Activated CD4-positive, CD25-positive, alpha-beta regulatory T cell treated with anti-CD3 and anti-CD28 coated beads, Interleukin-2, amount 50 U/mL, for 72 hours (primary cell): ENCODE measurements at places on chromosomes 16 and 17.
A peak's percentile ranks its signal among the peaks of the same experiment; 100 is the strongest.

- no peak for DNase-seq
Observed at GRCh38 chr17:51014129-51014528, 106.5 kb downstream of the SPAG9 start.

- no peak for DNase-seq
Observed at GRCh38 chr17:56320443-56320842, 167.2 kb downstream of the ANKFN1 start.

DNA sequence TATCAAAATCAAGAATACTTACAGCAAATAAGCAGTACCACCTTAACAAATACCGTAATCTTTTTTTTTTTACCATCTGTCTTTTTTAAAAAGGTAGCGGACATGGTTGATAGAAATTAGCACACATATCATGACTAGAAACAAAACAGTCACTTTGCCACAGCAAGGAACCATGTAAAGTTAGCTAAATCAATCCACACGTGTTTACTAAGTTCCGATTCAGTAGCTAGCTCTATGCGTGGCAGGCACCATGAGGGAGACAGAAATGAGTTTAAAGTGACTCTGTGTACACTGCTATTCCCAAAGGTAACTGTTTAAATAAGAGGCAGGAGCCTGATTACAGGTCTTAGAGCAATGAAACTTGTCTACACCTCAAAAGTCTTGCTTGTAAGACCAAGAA, 108.6 kb downstream of the XYLT1 start:
- no peak for DNase-seq

- DNase-seq, result no peak
Observed at GRCh38 chr16:25065899-25066298, 45.6 kb upstream of the LCMT1 start.

DNA sequence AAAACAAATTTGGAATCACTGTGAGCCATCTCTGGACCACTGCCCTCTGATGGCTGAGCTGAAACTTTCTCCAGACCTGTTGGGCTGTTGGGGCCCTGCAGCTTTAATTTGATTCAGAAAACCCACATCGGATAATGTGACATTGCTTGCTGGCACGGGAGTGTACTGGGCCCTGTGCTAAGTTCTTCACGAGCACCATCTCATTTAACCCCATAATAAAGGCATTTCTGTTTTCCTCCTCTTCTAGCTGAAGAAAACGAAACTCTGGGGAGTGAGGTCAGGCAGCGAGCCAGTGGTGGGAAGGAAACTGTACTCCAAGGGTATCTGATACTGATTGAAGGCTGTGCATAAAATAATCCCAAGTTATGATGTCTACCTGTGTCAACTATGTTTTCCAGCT, 34.5 kb upstream of the TNRC6A start:
- DNase-seq, result no peak

DNA sequence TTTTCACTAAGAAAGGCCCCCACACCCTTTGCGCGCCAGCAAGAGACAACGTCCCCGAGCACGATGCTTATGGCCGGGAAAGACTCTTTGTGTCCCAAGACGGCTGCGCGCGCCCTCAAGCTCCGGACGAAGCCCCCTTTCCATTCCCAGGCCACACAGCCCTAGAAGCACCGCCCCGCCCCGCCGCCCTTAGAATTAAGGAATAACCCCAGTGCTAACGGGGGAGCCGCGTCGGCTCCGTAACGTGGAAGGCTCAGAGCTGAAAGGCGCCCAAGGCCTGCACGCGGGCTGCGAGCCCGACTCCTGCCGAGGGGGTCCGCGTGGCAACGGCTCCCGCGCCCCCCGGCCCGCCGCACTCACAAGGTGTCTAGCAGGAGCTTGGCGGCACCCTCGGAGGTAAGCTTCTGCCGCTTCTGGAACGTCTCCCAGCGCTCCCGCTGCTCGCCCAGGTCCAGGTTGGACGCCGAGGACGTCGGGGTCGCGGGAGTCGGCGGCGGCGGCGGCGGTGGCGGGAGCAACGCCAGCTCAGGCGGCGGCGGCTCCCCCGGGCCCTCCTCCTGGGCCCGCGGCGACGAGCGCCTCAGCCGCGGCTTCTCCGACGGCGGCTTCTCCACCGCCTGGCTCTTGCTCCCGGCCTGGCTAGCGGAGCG, 477 bp downstream of the CENPV start:
- peak; percentile 55 for DNase-seq

- peak; percentile 62 for DNase-seq
Observed at GRCh38 chr17:65560628-65561451, 608 bp downstream of the AXIN2 start.

GRCh38 chr17:76870377-76870714, 2.1 kb downstream of the MGAT5B start:
- no peak for DNase-seq

GRCh38 chr17:79956853-79957252, 78.8 kb downstream of the TBC1D16 start:
- no peak for DNase-seq

- DNase-seq, result no peak
Observed at GRCh38 chr16:65524997-65525396, 403.1 kb upstream of the CDH11 start.

DNA sequence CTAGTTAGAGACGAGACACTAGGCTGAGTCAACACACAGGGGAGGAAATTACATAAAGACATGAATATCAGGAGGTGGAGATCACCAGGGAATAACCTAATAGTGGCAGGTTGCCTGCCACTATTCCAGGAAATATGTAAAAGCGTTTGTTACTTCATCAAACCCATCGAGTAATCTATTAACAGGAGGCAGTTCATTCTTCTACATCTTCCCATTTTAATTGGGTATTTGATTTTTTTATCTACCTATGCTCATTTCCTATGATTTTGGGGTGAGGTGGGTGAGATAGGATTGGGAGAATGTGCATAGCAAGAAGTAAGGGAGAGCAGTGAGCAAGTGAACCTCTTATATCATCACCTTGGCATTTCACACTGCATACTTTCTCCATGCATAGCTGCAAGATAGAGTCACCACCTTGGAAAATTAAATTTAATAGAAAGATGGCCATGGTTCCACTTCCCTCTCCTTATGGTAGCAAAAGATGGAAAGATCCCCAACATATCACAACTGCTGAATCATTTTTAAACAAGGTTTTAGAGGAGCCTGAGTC, 312.2 kb downstream of the TMEM114 start:
- DNase-seq, result no peak

- no peak for DNase-seq
Observed at GRCh38 chr16:55699616-55700015, 43.8 kb downstream of the SLC6A2 start.

DNA sequence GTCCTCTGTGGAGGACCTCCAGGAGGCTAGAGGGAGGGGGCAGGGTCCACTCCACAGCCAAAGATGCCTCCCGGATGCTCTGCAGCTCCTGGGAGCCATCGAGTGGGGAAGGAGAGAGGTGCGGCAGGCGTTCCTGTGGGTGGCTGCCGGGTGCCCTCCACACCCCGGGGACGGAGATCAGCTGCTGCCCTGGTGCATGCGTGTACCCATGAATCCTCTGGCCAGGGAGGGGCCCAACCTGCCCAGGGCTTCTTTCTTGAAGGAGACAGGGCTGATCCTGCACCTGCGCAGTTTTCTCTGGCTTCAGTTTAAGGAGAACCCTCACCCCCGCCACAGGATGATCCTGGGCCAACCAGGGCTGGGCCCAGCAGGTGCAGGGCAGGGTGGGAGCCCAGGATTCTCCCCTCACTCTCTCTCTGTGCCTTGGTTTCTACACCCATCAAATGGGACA, 33.5 kb upstream of the DOC2B start:
- no peak for DNase-seq

GRCh38 chr17:8376271-8377067, at the start of gene KRABD2:
Gene KRABD2 (minus strand): TSS chr17:8376704.
- peak; percentile 91 for DNase-seq

DNA sequence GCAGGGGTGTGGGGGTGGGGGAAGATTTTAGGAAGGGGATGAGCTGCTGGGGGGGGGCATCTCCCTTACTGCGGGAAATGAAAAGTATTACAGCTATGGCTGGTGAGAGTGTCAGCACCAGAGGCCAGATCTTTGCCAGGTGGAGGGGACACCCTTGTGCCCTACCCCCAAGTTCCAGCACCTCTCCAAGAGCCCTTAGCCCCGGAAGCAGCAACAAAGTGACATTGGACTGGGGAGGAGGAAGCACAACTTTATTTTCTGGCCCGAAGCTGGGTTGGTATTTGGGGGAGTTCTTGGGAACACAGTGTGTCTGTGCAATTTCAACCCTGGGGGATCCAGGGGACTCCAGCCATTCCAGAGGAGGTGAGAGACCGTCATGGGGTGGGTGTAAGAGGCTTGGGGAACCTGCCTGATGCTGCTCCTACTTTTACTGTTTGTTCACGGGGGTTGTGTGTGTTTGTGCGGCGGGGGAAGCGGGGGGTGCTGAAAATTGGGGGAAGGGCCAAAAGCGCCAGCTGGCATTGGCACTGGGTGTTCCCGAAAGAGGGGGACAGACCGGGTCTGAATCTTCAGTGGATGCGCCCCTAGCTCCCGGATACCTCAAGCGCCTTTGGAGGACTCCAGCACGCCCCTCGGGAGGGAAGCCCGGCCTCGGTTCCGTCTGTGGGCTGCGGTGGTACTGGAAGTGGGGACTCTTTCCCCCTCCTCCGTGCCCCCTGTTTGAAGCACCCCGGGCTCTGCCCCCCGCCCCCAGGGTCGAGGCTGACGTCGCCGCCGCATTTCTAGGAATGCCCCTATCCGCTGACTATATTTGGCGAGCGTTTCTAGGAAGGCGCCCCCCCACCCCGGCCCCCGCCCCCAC, 230.3 kb downstream of the MRTFB start:
- no peak for DNase-seq

DNA sequence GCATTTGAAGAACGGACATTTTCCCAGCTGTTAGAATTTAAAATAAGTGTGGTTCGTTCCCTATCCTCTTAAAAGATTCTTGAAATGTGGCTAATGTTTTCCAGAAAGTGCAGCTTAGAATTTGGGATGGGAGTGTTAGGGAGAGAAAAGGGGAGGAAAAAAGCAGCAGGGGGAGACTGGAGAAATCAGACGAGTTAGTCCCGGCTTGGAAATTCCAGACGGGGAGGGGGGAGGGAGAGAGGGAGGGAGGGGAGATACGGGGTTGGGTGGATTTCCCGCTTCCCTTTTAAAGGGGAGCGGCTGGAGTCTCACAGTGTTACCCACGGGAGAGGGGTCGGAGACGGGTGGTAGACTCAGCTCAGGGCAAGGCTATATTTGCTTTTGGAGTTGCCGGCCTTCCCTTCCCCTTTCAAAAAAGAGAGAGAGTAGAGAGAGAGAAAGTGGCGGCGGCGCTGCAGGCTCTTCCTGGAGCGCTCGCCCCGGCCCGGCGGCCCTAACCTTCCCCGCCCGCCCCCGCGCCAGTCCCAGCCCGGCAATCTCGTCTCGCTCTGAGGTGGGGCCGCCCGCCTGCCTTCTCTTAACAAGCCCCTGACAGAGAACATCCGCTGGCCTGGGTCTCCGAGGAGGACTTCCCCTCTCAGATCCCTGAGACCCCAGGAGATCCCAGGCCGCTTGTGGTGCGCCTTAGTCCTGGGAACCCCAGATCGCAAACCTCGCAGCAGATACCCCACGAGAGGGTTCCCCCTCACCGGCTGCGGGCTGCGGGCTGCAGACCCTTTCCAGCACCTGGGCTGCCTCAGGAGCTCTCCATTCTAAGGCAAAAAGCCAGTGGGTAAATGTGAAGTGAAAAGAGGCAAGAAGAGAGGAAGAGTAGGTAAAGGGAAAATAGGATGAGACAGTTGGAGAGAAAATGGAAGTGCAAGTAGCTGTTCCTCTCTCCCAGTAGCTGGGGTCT, 6.6 kb downstream of the IGF2BP1 start:
- DNase-seq, result no peak

DNA sequence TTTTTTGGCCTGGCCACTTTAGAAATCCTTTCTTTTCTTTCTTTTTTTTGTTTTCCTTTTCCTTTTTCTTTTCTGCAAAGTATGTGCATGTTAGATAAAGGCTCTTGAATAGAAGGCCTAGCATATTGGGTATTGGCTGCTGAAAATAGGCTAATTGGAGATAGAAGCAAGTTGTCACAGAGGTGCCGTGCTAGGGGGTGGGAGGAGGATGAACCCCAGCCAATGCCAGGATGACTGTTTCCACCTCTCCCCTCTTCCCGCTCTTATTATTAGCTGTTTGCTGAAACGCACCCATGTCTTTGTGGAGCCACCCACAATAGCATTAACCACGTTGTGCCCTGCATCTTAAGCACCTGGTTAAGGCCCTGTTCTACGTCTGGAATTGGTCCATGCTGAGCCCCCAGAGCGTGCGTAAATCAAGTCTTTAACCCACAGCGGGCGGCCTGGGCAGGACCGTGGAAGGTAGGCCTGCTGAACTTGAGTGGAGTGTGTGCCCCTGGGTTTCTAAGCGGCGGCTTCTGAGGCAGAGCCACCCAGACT, 123.6 kb downstream of the MSI2 start:
- no peak for DNase-seq

- no peak for DNase-seq
Observed at GRCh38 chr17:62675260-62675659, 47.8 kb downstream of the MRC2 start.

DNA sequence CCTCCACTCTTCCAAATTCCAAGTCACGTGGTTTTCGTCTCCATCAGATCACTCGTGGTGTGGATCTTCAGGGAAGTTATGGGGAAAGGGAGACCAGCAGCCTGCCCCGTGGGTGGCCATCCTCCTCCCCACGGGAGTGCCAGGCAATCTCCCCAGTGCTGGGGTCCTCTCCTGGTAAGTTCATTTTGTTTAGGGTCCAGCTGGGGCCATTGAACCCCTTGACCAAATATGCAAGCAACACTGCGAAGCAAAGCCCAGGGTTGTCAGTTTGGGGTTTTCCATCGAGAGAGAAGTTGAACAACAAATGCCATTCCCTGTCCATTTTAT, 4.1 kb upstream of the LCMT1 start:
- DNase-seq, result no peak

DNA sequence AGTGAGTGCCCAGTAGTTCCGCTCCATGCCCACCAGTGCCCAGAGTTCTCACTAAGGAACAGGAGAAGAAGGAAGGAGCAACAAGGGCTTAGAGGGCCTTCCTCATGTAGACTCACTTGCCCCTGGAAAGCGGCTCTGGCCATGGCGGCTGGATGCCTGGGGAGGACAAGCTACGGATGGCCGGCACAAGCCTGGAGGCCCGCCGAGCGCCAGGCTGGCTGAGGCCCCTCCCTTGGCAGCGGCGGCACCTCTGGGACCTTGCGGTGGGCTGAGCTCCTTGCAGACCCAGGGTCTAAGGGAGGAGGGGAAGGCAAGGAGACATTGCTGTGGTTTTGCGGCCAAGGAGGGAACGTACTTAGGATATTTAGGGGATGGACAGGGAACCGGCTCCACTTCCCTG, 160.1 kb downstream of the SALL1 start:
- no peak for DNase-seq

- DNase-seq, result no peak
Observed at GRCh38 chr16:56569971-56570370, 5.1 kb downstream of the MT4 start.

DNA sequence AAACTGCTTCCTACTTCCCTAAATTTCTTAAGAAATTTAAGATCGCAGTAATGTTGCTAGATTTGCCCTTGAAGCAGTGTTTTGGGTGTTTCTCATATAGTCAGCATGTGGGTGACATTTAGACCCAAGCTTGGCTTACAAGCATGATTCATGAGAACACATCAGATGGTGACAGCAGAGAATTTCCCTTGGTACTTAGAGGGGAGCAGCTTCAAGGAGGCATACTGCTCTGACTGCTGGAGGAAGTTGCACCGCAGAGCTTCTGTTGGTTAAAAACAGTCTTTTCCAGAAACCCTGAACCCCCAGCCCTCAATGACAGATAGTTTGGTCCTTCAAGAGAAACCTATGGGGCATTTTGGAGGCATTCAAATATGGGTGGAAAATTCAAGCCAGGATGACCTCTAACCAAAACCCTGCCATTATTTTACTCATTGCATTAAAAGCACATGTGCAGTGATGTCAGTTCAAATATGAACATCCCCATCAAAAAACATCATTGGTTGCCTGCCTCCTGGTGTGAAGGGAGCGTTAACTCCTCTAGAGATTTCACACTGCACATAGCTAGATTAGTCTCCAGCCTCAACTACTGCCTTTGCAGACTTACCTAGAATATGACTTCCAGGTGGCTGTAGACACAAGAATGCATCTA, 201.5 kb upstream of the CACNG5 start:
- DNase-seq, result no peak
